HFFc6 (cell line): ENCODE measurements at places on chromosomes 2 and 18. TPM values are rescaled to one million over a fixed set of nuclear protein-coding genes. Genes with fewer than 3 reads are reported as not detected.

The TMEM247 gene
- total RNA-seq, result not detected in 2 replicates

The RNASEH1 gene
- 36.0 to 40.9 TPM (median 38.7 TPM) in 3 replicates for total RNA-seq

The LRP1B gene
- total RNA-seq, result not detected in 3 replicates

The ADD2 gene
- not detected in 3 replicates for total RNA-seq

The L3MBTL4 gene
- total RNA-seq, result not detected in 3 replicates

The CFAP65 gene
- not detected in 3 replicates for total RNA-seq

- no peak overlapping the region for H3K4me3 ChIP-seq
- DNase-seq, result no peak
- H3K36me3 ChIP-seq, result no peaks in the 10 kb centered on the region
- H3K27me3 ChIP-seq, result no peaks in the 10 kb centered on the region; the same call in 1 of the 2 replicates
- no peak overlapping the region for H3K27ac ChIP-seq
These were observed 161.1 kb upstream of the EPB41L3 start for GRCh38 chr18:5704847-5705246.

DNA sequence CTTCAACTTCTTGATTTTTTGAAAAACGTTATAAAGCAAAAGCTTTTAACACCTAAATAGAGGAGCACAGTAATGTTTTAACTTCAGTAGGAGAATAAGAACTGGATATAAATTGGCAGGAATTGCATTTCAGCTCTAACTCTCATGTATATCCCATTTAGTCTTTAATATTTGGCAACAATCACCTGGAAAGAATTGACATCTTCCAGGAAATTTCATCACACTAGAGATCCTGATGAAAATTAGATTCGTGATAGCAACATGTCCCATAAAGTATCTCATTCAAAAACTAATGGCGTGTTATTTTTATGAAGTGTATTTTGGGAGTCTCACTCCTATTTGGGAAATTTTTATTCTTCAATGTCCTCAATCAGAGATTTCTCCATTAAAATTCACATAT is 131.1 kb upstream of the DNAJC10 start:
- DNase-seq, result no peak
- H3K27ac ChIP-seq, result no peak overlapping the region

DNA sequence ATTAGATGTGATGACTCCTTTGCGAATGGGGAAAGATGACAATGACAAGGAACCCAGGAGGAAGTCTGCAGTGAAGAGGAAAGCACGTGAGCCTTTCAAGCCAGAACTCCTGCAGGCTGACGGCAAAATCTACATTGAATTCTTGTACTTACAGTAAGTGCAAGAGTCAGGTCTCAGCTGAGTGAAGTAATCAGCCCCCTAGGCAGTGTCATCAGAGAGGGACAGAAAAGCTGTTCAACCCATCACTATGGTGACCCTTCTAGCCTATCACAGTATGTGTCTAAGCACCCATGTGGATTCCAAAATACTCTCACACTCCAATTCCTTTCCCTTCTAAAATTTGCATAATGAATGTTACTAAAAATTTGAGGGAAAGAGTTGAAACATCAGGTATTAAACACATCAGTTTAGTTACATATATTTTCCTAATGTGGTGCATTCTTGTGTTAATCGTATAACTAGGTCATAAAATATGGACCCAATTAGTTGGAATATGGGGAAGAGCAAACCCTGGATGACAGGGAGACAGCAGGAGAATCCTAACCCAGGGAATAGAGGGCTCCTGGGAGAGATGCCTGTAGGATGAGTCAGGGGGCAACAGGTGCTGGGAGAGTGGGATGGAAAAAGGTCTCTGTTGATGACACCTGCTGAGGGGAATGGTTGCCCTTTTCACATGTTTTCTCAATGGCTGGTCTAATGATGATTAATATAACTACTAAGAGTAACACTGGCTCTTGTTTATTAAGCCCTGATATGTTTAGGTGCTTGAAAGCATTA is 39.5 kb downstream of the VWC2L start:
- H3K36me3 ChIP-seq, result no peaks in the 10 kb centered on the region
- no peak overlapping the region for H3K27ac ChIP-seq
- H3K27me3 ChIP-seq, result no peaks in the 10 kb centered on the region; the same call in 1 of the 2 replicates
- H3K4me3 ChIP-seq, result no peak overlapping the region
- DNase-seq, result no peak
